ENCODE measurements at places on chromosomes 5 and 9.

DNA sequence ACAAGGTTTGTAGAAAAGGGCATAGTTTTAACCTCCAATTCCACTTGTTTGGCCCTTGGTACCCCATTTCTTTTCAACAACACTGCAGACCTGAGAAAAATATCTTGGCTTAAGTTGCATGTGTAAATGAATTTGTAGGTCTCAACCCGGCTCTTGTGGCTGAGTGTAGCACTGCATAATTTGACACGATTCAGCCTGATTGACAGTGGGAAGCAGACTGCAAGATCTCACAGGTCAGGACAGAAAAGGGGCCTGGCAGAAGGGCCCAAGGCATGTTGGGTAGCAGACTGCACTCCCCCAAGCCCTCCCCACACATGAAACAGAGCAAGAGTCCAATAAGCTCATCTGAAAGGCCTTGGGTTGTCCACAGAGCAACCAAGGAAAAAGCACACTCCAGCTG lies 169.7 kb upstream of the SMARCA2 start:
- DNase-seq, result no peak

DNA sequence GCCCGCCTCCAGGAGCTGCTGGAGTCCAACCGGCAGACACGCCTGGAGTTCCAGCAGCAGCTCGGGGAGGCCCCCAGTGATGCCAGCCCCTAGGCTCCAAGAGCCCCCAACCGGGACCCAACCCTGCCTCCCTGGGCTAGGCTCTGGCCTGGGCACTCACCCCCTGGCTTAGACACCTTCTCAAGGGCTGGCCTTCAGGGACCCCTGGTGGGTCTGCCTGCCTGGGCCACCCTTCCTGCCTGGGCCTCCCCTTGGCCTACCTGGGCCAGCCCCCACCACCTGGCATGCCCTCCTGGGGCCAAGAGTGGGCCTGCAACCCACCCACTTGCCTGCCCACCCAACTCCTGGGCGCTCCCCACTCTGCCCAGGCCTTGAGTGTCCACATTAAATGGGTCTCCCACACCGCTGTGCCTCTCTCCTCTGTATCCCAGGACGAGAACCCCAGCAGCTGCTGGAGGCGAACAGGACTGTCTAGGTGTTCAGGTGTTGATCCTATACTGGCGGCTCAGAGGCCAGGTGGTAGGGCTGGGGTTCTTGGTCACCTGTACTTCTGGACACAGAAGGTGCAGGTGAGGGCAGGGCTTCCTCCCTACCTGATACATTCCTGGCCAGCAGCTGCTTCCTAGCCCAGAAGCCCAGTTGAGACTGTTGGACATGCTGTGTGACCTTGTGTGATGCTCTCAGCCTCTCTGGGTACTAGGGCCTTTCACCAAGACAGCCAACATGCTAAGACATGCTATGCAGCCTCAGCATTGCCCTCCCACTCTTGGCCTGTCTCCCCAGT lies 3.6 kb downstream of the BBLN start:
- no peak for DNase-seq

- DNase-seq, result no peak
These were observed 138.1 kb downstream of the RGS3 start for GRCh38 chr9:113601656-113602055.

GRCh38 chr9:107636571-107637381 lies 147.2 kb upstream of the KLF4 start:
- peak; percentile 39 for DNase-seq
